ENCODE measurements at places on chromosomes 4 and X. TPM values are rescaled to one million over a fixed set of nuclear protein-coding genes. Genes with fewer than 3 reads are reported as not detected.

Gene HSFX4
- not detected for total RNA-seq

Gene CT83
- total RNA-seq: not detected

Gene CENPI
- total RNA-seq: 51.3 TPM

Gene AMELX
- total RNA-seq: not detected

All from neural progenitor cell (in vitro differentiated cells).